RCC 7860 (cell line): ENCODE measurements at places on chromosomes 3 and 15.

DNA sequence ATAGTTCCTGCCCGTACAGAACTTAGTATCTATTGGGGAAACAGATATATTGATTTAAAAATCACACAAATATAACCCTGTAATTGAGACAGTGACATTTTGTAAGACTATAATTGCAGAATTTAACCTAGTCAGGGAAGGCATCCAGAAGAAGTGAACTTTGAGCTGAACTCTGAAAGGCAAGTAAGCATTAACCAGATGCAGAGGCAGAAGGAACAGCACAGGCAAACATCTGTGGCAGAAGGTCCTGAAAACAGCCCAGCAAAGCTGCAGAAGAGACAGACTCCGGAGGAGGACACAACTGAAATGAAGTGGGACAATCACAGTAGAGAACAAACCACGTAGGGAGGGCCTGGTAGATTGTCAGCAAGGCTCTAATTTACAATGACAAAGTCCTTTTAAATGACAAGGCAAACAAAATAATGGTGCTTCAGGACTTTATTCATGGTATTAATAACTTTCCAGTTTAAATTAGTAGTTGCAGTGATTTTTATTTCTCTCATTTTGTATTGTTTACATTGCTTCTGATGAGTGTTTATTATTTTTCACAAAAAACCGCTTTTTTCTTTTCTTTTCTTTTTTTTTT is 14.5 kb downstream of the BCL2A1 start:
- DNase-seq, result no peak

DNA sequence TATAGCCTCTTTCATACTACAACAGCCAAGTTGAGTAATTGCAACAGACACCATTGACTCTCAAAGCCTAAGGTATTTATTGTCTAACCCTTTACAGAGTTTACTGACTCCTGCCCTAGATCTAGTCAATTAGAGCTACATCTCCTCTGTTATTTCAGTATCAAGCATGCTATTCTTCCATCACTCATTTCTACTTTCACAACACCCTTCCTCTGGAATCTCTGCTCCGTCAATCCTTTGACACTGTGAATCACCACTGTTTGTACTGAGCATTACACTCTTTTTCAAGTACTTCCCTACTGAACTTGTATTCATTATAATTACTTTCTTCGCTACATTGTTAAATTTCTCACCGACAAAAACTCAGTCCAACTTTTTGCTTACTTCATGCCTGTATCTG is 121.8 kb downstream of the ZNF609 start:
- DNase-seq, result no peak

DNA sequence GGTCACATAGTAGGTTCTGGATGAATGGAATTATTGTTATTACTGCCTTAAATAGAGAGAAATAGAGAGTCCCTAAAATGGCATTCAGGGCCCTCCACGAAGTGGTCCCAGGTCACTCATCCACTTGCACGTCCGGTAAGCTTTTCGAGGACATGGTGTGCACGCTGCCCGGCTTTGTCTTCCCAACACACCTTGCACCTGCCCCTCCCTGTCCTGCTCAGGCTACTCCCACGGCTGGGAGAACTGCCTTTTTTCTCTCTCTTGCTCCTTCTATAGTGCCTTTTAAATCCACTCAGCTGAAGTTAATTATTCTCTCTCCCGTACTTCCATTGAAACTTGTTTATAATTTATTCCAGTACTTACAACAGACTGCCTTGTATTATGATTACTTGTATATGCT is 5.6 kb upstream of the DGKG start:
- no peak for DNase-seq

DNA sequence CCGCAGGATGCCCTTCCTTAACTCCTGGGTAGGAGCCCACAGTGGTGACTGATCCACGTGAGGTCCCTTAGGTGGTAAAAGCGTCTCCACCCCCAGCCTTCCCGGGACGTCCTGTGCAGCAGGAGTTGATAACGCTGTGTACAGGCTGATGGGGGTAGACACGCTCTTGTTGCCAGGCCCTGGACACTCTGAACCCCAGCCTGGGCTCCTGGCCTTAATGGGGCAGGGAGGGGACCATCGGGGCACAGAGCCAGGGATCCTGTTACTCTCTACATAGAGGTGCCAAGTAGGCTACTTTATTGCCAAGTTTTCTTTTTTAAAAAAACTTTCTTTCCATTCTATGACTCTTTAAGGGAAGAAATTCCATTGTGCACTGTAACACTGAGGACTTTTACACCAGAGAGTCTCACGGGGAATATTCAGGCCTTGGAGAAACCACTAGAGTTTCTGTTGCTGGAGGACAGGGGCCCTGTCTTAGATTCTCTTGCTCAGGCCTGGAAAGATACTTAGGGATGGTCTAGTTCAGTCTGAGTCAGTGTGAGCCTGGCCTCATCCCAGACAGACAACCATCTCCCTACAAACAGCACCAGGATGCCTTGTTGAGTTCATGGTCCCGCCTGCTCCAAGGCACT is 104.3 kb upstream of the RNU6-1 start:
- DNase-seq, result no peak

GRCh38 chr15:100269831-100270230 is 71.9 kb downstream of the ADAMTS17 start:
- DNase-seq, result no peak

- no peak for DNase-seq
Observed at GRCh38 chr15:47039225-47039624, 678.1 kb upstream of the SEMA6D start.
